Cortex of kidney (tissue), 1 donor: ENCODE measurements at places on chromosomes 3 and 15.

GRCh38 chr15:92751528-92751927 is 96.0 kb upstream of the FAM174B start:
- no peak for DNase-seq

DNA sequence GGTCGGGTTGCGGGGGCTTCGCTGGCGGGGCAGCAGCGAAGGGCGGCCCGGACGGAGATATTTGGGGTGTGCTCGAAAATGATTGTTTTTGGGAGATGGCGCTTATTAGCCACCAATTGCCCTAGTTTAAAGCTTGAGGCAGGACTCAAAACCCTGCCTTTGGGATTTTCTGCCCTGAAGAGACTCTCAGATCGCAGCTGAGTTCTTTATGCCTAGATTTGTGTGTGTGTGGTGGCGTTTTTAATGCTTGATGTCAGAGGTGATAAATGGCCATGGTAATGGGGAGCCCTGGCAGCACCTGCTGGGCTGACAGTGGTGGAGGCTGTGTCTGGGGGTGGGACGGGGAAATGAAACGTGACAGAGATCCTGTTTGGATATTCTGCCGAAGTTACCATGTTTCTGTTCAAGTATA is 604 bp downstream of the KCTD6 start:
- no peak for DNase-seq

DNA sequence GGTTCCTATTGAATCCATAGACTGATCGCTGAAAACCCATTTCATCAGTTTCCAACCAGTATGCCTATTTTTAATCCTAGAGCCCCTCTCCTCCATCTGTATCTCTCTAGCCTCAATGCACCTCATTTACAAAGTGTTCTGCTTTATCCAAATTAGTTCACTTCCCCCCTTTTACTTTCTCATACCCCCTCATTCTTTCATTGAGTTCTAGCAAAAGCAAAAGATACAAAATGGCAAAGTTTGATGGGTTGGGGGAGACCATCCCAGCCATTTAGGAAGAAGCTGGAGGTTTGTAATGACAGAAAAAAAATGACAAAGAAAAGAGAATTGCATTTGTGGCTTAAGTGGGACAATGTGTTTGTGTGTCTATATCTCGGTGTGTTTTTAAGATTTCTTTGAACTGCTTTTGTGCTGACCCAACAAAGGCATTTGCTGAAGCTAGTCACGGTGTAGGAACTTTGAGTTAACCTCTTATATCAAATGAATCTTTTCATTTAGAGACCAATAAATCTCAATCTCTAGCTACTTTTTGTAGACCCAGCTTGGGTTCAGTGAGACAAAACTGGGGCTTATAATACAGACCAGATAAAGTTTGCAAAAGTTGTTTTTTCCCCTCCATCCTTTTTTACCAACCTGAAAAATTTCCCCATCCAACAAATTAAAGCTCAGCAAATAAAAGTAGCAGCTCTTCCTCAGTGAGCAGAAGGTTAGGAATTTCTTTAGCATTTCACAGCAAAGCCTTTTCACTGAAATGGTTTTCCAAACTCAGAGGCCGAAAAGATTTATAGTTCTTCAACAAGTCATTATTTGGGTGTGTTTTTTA is 18.7 kb downstream of the NR2F2 start:
- no peak for DNase-seq

- no peak for DNase-seq
These were observed 1.3 kb downstream of the TRANK1 start for GRCh38 chr3:36943601-36944000.

- no peak for DNase-seq
These were observed 84.9 kb downstream of the TBC1D2B start for GRCh38 chr15:77992356-77993222.

DNA sequence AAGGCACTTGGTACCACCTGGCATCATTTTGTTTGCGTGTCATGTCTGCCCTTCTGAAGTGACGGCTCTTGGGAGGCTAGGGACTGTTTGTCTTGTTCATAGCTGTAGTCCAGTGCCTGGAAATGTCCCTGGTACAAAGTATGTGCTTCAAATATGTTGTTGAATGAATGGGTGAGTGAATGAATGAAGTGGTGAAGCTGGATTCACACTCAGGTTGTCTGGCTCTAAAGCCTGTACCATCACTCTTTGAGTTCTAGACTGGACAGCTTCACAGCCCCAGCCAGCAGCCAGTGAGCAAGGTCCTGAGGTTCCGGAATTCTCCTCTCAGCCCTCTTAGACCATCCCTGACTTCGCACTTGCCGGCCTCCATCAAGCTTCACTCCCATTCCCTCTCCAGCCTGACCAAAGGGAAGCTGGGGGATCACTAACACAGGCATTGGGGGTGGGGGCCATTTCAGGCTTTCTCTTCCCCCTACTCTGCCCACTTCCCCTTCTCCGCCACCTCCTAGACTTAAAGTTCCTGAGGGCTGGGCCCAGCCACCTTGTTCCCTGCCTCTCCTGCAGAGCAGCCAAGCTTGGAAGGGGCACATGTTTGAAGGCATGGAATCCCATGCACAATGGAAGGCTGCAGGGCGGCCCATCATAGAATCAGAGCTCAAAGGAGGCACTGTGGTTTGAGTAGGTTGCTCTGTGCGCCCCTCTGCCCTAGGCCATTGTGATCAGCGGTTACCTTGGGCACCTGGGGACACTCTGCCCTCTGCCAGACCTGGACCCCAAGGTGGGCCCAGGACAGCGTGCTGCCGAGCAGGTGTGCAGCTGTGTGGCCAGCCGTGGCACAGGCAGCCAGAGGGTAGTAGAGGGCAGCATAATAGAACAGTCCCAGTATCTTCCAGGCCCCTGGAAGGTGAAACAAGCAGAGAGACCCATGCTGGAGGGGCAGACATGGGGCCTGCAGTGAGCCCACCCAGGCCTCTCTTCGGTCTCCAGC is 7.7 kb downstream of the STRA6 start:
- DNase-seq = no peak

GRCh38 chr3:113242096-113242581 is 30.8 kb downstream of the BOC start:
- no peak for DNase-seq

DNA sequence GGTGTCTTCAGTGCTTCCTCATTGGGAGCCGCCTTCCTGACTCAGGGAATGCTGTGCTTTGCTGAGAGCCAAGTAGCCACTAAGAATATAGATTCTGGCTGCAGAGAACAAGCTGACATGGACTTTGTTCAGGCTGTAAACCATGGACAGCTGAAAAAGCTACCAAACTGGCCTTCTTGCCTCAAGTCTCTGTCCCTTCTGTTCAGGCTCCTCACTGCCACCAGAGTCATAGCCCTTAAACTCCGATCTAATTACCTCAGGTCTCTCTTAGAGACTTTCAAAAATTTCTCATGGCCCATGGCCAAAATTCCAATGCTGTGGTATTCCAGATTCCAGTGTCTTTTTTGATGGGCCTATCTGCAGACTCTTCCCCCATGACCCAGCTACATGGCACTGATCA is 19.4 kb upstream of the PTX3 start:
- DNase-seq = no peak

DNA sequence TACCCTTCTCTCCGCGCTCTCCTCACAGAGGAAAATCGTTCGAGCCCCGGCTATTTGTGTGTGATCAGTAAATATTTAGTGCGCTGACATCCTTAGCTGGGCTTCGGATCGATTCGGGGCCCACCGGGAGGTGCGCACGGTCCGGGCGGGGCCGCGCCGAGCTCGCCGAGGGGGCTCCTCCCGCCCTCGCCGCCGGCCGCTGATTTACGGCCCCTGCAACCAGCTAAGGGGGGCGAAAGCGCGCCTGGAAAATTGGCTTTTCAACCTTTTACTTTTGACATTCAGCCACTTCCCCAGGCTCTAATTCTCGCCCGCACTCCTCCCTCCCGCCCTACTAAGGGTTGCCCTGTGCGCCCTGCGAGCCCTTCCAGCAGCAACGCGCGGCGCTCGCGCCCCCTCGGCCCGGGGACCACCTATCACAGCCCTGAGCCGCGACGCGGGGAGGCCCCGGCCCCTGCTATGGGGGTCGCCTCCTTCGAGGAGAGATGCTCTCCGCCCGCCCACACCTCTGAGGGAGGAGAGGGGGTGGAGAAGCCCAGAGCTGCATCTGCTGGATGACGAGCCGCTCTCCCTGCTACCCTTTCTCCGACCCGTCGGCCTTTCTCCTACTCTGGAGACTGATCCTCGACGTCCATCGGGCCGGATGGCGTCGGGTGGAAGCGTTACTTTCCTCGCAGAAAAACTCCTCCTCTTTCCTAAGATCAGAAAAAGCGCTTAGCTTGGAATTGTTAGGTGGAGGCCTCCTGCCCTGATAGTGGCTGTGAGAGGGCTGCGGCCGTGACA is 7.8 kb upstream of the NR2F2 start:
- no peak for DNase-seq

GRCh38 chr3:48507256-48508061 is 3.5 kb upstream of the SHISA5 start:
- DNase-seq = no peak

DNA sequence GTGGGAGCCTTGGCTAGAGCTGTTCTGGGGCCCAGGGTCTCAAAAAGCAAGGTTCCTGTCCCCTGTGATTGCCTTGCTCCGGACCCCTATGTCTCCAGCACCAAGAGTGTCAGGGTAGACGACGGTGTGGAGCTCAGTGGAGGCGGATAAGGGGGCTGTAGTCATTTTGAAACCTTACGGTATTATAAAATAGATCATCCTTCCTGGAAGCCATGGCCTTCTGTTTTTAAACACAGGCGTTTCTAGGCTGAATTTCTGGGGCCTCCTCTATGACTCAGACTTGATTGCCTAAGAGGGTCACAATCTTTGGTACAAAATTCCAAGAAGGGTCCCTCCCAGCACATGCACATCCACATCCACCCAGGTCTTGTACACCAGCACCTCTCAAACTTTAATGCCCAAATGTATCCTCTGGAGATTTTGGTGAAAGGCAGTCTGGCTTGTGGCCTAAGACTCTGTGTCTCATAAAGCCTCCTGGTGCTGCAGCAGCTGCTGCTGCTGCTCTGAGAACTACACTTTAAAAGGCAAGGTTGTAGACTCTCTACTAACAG is 70.5 kb upstream of the XCR1 start:
- DNase-seq = no peak

- no peak for DNase-seq
These were observed 239.2 kb upstream of the IL12A start for GRCh38 chr3:159749406-159749805.

GRCh38 chr3:126147932-126148683 is 32.3 kb downstream of the ALDH1L1 start:
- DNase-seq = no peak

DNA sequence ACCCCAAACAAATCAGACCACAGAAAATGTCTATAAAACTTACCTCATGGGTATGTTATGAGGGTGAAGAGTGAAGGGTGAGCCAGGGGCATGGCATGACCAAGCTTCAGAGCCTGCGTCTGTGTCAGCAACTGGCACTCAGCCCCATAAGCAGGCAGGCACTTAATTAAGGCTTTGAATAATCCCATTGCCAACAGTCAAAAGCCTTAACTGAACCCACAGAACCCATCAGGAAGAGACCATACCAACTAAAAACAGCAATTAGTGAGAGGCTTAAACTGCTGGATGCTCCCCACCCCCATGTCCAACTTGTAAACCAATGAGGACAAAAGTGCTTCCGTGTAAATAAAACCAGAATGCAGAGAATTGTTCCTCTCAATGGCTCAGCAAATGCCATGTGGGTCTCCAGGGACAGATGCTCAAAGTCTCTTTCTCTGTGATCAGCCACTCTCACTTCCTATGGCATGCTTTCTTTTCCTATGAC is 126.0 kb downstream of the MYLK start:
- DNase-seq = no peak

DNA sequence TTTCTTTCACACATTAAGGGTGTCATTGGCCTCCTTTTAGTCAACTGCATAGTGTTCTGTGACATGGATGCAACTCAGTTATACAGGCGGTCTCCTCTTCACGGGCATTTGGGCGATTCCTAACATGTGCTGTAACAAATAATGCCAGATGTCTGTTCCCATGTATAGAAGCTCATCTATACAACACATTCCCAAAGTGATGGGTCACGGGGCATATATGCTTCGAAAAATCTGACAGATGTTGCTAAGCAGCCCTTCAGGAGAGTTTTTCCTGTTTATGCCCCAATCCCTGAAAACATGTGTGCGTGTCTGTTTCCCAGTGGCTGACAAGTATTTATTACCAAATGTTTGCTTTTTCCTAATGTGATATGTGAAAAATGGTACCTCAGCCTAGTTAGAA is 25.8 kb downstream of the LRRK1 start:
- DNase-seq = no peak
